Stimulated activated CD8-positive, alpha-beta memory T cell treated with anti-CD3 and anti-CD28 coated beads, Interleukin-7, amount 100 ng/mL, for 1 hour (primary cell): ENCODE measurements at places on chromosomes 4 and X.
A peak's percentile ranks its signal among the peaks of the same experiment; 100 is the strongest.

GRCh38 chrX:151680805-151681204 is 14.5 kb upstream of the PRRG3 start:
- peak; percentile 2 for DNase-seq

DNA sequence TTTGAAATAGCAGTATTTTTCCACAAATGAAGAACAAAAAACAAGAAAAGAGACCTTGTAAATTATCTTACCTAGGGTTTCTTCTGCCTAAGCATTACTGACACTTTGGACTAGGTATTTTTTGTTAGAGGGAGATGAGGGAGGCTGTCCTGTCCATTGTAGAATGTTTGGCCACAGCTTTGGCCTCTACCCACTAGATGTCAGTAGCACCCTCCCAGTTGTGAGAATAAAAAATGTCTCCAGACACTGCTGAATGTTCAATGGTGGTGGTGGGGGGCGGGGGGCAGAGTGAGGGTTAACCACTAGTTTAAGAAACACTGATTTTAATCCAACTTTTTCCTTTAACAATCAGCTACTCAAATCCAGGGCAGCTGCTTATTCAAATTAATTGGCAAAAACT is 25.8 kb downstream of the OTUD4 start:
- DNase-seq: no peak

DNA sequence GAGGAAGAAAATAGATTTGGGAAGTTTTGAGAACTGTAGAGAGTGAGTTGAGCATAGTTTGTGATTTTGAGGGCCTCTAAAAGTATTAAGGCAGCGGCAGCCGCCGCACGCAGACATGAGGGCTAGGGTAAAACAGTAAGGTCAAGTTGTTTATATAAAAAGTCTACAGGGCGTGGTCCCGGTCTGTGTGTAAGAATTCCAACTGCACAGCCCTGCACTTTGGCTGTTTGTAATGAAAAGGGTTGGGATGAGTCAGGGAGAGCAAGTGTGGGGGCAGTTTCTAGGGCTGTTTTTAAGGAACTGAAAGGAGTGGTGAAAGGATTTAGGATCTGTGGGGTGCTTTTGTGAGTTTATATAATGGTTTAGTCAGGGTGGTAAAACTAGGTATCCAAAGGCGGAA is 55.0 kb downstream of the BEX3 start:
- no peak for DNase-seq

DNA sequence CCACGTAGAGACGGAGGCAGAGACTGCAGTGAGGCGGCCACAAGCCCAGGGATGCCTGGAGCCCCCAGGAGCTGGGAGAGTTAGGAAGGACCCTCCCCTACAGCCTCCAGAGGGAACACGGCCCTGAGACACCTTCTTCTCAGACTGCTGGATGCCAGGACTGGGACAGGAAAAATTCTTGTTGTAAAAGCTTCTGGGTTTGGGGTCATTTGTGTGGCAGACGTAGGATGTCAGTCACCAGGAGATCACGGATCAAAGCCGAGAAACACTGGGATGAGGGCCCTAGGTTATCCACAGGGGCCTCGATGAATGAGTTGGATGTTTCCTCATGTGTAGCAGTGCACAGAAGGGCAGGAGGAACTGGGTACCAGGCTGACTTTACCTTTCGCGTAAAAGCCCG is 163.7 kb downstream of the SHOX start:
- DNase-seq: no peak

GRCh38 chr4:42809419-42810084 is 83.0 kb upstream of the GRXCR1 start:
- no peak for DNase-seq
